ENCODE measurements at places on chromosomes 7 and 10.

DNA sequence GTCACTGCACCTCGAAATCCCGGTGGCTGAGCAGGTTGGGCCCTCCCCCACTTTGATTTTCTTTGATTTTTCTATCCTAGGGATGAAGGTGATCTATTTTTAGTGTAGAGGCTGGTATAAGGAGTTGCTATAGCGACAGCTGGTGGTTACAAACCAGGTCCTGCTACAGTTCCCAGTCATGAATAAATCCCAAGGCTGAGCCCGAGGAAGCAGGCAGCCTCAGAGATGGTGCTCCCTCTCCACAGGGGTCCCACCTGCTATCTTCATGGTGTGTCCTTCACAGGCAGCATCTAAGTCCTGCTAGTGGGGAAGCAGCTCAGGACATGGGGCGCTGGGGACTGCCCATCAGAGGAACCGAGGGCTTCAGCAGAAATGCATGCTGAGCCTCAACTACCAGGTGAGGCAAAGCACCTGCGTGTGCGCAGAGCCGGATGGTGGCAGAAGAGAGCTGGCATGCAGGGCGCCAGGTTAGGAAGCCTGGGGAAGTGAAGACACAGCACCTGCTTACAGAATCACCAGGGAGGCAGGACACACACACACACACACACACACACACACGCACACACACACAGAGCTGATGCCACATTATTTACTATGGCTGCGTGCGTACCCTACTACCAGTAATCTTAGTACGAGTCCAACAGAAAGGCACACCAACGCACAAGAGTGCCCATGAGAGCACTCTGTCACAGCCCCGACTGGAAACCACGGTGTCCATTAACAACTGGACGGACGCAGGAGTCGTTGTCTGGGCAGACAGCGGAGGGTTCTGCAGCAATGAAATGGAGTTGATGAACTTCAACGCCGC is 150.9 kb downstream of the PRKAG2 start:
- DNase-seq = no peak

DNA sequence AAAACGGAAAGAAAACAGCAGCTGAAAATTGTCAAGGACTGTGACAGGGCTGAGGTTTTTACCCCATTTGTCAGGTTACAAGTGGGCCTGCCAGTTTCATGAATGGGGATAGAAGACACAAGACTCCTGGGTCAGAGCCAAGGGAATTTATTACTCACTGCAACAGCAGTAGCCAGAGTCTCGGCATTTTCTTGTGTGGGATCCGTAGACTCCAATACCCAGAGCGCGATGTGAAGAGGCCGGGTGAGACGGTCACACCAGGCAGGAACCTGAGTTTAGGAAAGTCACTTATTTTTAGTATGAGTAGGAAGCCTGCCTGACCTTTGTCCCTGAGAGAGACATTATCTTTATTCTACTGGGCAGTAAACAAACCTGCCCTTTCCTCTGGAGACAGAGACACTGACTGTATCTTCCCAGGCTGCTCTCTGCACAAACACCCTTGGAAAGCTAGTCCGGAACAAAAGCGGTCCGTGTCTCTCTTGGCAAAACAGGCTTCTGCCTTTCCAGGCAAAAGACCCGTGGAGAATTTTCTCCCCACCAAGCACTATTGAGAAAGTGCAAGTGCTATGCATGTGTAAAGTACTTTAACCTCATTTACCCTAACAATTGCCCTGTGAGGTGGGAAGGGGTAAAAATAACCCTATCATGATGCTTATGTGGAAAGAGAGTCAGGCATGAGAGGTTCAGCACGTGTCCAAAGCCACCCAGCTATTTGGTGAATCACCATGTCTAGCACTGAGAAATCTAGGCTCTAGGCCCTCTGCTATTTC is 58.4 kb downstream of the JCAD start:
- no peak for DNase-seq

GRCh38 chr7:44891372-44891771 is 6.0 kb upstream of the PURB start:
- DNase-seq = no peak

- DNase-seq = no peak
Measured at GRCh38 chr7:70680743-70681468, 451.0 kb upstream of the GALNT17 start.

GRCh38 chr7:44964384-44964830 is 14.4 kb downstream of the MYO1G start:
- DNase-seq = no peak

DNA sequence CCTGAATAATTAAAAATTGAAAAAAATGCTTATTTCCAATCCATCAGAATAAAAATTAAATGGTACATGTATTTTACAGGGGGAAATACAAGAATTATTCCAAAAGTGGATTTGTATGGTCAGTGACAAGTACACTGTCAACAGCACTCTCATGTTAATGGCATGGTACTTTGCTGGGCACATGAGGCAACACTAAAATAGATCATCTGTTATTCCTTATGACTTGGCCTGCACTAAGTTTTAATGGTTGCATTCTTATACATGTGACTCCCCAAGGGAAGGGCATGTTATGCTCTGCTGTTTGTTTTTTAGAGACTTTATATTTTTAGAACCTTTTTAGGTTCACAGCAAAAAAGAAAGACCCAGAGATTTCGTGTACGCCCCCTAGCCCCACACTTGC is 128.3 kb downstream of the CPEB3 start:
- no peak for DNase-seq

DNA sequence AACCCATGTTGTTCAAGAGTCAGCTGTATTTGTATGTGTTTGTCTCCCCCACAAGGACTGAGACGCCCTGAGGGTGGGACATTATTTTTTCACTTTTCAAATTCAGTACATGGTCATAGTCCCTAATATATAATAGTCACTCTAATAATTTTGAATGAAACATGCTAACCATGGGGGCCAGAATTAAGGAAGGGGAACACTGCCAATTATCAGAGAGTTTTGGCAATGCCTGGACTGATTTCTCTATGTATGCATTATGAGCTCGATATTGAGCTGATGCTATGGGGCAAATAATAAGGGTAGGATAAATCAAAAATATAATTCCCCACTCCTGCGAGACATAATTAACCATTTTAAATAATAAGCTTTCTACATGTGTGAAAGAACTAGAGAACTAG is 87.4 kb downstream of the CPED1 start:
- DNase-seq = no peak
